ENCODE measurements at places on chromosomes 2 and 18. TPM values are rescaled to one million over a fixed set of nuclear protein-coding genes. Genes with fewer than 3 reads are reported as not detected.
A peak's percentile ranks its signal among the peaks of the same experiment; 100 is the strongest.

DNA sequence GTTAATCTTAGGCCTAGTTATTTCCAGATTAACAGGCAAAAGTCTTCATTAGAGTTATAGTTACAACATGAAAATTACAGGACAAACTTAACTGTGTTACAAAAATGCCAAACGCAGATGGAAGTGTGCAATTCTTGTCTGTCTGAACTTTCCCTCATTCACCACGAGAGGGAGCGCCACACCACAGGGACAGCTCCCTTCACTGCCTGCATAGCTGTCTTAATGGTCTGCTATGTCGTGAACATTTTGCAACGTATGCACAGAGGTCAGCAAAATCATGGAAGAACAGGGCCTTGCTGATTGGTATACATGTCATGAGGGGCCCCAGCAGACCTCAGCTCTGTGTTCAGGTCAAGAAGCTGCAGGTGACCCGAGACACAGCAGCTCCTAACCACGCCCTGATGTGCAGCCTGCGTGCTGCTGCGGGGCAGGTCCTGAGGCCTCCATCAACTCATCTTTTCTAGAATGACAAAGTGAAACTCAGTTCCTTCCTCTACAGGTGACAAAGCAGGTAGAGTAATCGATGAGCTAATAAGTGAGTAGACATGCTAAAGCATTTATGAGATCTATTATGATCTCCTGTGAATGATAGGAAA, 78.8 kb upstream of the ATP8B1 start:
- peak; percentile 83 for DNase-seq

DNA sequence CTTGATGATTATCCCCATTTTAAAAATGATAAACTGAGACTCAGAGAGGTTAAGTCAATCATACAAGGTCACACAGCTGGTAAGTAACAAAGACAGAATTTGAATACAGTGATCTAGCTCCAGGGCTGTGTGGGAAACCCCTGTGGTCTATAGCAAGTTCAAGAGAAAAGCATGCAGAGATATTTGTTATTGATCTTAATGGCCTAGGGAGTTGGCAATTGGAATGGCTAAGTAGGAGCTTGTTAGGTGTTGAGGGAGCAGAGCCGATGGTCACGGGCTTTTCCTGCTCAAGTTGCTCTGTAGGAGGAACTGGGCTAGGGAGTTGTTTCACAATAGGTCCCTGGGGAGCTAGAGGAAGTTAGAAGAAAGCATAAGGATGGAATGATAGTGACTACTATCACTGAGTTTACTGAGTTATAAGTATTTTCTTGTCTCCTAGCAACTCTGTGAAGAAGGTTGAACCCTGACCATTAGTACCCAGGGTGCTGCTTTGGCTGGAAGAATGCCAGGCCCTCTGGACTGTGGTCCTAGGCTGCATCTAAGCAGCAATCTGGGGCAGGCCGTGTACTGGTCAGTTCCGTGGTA, 30.0 kb downstream of the RNF125 start:
- peak; percentile 72 for DNase-seq

DNA sequence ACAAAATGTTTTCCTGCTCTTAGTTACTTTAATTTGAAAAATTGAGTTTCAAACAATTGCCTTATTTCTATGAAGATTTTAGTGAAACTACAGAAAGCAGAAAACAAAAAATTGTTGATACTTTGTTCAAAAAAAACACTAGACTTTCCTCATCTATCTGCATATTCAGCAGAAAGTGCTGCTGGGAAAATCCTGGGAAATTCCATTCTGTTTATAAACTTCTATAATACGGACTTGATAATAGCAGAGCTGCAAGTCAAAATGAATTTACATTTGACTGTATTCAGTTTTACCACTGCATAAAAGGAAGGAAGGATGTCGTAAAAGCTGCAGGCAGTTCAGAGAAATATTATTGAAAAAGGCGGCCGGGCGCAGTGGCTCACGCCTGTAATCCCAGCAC, 24.9 kb upstream of the ERICH2 start:
- DNase-seq: no peak

GAL3ST2 gene
- 0.68 TPM for total RNA-seq

All from sigmoid colon (tissue), 7 donors.